HT-29 (cell line): ENCODE measurements at places on chromosomes 6 and 20. TPM values are rescaled to one million over a fixed set of nuclear protein-coding genes. Genes with fewer than 3 reads are reported as not detected.

ZNF831 gene
- total RNA-seq = not detected in 2 replicates

CRIP3 gene
- not detected in 2 replicates for total RNA-seq

TINAG gene
- total RNA-seq = 0.15 and 1.8 TPM in 2 replicates

HLA-DMA gene
- total RNA-seq = 8.5 and 9.0 TPM in 2 replicates
